ENCODE measurements at places on chromosomes 5 and 9.

- DNase-seq: no peak
These were observed 15.4 kb downstream of the TMEM268 start for GRCh38 chr9:114626415-114627020.

- no peak for DNase-seq
These were observed 23.9 kb downstream of the IRX1 start for GRCh38 chr5:3619579-3619978.

- no peak for DNase-seq
These were observed 107.9 kb upstream of the LARP1 start for GRCh38 chr5:154647114-154647760.

- no peak for DNase-seq
These were observed 48.8 kb downstream of the PAPPA start for GRCh38 chr9:116202219-116202912.

GRCh38 chr9:90953200-90953599 lies 151.6 kb downstream of the SYK start:
- no peak for DNase-seq

DNA sequence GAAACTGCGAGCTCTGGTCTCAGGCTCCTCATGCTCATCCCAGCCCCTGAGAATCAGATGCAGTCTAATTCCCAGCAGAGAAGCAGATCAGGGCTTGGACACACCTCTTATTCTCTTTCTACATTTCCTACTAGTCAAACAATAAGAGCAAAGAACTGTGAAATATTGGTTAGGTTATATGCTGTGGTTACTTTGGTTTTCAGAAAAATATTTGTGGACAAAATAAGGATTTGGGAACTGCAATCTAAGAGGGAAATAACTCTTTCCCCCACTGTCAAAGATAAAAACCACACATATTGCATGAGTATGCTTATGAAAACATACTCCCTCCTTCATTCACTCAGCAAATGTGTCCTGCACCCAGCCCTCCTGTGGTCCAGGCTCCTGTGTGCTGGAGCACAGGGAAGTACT lies 164.5 kb upstream of the S1PR3 start:
- DNase-seq: no peak

GRCh38 chr9:121207371-121207940 lies 5.8 kb upstream of the RAB14 start:
- DNase-seq: no peak

GRCh38 chr5:26569929-26570258 lies 468.5 kb downstream of the CDH9 start:
- DNase-seq: no peak

DNA sequence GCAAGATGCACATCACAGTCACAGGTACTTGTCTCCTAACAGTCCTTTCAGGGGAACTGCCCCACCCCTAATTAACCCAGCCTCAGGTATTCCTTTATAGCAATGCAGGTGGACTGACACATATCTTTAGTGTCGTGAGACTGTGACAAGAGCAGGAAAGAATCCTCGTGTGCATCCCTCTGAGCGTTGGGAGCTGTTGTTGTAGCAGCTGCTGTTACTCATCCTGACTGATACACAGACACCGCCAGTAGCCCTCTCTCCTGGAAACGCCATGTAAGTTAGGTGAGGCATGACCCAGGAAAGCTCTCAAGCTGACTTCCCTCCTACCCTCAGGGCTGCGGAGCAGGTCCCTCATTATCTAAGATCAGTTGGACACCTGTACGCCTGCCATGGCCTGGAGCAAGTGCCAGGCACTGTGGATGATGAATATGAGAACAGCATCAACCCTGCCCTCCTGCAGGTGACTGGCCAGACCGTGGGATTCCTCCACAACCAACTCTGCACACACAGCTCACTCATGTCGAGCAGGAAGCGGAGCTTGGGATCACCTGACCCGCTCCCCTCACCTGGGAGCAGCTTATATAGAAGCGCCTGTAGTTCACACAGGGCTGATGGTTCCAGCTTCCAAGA lies 10.2 kb upstream of the LCN15 start:
- DNase-seq: no peak

DNA sequence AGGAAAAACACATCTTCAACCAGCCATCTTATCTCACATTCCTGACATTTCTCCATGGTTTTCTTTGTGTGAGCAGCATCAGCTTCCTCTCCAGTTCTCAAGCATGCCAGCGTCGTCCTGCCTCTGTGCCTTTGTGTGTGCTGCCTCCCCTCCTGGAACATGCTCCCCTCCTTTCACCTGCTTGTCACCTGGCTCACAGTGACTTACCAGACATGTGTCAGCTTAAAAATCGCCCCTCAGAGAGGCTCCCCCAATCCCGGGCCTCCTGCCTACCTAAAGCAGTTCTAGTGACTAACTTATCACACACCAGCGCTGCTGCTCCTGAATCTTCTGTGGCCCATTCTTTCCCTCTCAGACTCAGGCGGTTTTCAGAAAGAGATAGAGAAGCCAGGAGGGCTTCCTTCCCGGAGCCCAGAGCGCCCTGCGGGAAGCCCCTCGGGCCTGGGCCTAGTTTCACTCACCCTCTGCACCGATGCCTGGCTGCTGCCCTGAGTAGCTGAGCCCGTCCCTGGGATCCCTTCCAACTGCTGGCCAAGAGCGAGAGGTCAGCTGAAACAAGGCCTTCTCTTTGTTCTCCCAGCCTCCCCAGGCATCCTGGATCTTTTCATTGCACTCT lies 51.1 kb upstream of the MVB12B start:
- DNase-seq: no peak

- DNase-seq: no peak
These were observed 1.3 kb downstream of the SMAD5 start for GRCh38 chr5:136133922-136134379.

GRCh38 chr9:114205171-114206015 lies 50.1 kb downstream of the COL27A1 start:
- no peak for DNase-seq

- DNase-seq: no peak
These were observed 5.2 kb upstream of the UHRF2 start for GRCh38 chr9:6407778-6408177.

DNA sequence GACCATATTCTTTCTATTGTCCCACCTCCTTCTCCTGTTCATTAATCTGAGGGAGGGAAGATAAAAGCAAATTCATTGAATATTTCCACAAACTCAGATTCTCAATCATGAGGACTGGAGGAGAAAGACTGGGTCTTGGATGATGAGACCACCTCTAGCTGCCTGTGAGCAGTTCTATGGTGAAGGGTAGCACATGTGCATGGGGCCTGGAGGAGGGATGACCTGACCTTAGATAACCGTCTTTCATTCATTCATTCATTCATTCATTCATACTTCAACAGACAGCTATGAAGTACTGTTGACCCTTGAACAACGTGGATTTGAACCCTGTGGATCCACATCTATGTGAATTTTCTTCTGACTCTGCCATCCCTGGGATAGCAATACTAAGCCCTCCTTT lies 68.4 kb downstream of the MED10 start:
- no peak for DNase-seq

- DNase-seq: no peak
These were observed 492.2 kb downstream of the NR2F1-AS1 start for GRCh38 chr5:93088592-93089389.

GRCh38 chr5:101045689-101046088 lies 142.6 kb upstream of the ST8SIA4 start:
- no peak for DNase-seq

- no peak for DNase-seq
These were observed 287.6 kb upstream of the MSX2 start for GRCh38 chr5:174436750-174437149.

DNA sequence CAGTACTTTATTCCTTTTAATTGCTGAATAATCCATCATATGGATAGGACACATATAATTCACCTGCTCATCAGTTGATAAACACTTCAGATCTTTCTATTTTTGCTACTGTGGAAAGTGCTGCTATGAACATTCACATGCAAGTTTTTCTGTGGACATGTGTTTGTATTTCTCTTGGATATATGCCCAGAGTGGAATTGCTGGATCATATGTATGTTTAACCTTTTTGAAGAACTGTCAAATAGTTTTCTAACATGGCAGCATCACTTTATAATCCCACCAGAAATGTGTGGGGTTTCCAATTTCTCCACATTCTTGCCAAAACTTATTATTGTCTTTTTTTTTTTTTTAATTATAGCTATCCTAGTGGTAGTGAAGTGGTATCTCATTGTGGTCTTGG lies 15.1 kb downstream of the CARTPT start:
- DNase-seq: no peak

DNA sequence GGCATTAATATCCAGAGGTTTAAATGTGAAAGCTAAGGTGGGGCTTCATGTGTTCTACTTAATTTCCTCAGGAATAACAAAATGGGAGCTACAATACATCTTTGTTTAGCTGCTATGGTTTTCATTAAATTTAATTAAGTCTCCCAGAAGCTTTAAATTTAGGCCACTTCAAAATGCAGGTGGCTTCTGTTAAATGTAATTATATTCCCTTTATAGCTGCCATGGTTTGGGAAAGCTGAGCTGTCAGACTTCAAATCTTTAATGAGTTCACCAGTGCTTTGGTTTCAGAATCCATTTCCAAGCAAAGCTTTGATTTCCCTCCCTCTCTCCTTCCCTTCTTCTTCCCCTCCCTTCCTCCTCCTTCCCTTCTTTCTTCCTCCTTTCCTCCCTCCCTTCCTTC lies 58.4 kb upstream of the FAM170A start:
- DNase-seq: no peak

- DNase-seq: no peak
These were observed 63.4 kb upstream of the LRRTM2 start for GRCh38 chr5:138938526-138938925.

- DNase-seq: peak; percentile 20
These were observed 699 bp downstream of the AKNA start for GRCh38 chr9:114386886-114387679.

DNA sequence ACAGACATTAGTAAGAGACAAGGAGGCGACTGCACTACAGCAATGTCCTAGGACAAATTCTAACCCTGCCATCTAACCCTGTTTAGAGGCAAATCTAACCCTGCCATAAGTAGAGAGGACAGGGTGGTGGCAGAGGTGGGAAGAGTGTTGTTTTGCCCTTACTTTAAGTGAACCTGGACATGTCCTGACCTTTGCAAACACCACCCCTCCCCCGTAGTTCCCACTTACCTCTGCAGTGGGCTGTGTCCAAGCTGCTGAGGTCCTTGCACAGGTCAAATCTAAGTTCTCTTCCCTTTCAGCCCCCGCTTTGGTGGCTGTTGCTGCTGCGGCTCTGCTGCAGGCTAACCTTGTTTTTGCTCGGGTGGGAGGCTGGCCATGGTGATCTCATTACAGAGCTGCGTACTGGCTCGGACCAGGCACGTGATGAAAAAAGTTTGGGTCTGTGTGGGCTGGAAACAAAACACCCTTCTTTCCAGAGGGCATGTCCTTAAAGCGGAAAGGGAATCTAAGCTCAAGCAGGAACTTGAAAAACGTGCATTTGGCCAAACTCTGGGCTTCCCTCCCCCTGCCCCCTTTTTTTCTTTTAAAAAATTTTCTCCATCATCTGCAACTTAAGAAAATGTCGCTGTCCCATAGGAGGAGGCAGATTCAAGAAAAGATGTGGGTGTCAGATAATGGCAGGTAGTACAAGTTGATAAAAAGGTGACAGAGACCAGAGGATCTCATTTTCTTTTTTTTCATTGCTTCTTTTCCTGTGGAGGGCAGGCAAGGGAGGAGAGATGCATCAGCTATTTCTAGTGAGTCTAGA lies at the start of gene FAXDC2:
FAXDC2 (minus strand) TSS at position 349 of the 808 bp plus-strand sequence. CDS start 12,425 bp downstream, outside the sequence.
- DNase-seq: no peak

GRCh38 chr9:37528652-37529471 lies 43.1 kb downstream of the POLR1E start:
- DNase-seq: no peak

- no peak for DNase-seq
These were observed 8.5 kb upstream of the CRB2 start for GRCh38 chr9:123347289-123348060.
